Jurkat, Clone E6-1 (cell line): ENCODE measurements at places on chromosomes 12 and 14.

DNA sequence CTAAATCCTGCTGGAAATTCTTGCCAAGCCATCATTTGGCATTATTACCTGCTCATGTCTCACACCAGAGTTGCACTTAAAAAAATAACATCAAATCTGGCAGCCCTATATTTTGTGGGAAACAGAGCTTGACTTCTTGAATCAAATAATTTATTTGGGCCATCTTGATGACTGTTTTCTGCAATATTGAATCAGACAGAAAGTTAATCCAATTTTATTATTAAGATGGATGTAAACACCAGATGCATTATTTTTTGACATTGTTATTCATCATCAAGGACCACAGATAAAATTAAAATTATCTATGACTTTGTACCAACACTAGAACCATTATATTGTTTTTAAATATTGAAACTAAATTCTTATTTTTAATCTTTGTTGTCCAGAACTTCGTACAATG lies 132.9 kb downstream of the PTPRR start:
- DNase-seq, result no peak

GRCh38 chr12:9745199-9745598 lies 12.3 kb upstream of the CLECL1 start:
- DNase-seq, result no peak

GRCh38 chr14:83864106-83864505 lies 1665.8 kb upstream of the FLRT2 start:
- DNase-seq, result no peak

DNA sequence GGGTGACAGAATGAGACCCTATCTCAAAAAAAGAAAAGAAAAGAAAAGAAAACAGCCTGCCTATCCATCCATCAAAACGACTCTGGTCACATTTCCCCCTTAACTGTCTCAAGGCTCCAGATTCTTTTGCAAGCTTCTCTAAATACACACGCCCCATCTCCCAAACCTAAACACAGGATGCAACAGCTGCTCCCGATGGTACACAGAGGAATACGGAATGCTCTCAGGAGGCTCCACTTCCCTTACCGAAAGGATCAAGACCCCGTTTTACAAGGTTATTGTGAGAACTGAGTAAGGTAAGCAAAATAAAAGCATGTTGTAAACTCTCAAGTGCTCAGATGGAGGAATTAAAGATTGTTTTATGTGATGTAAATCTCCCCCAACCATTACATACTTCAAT lies 62.3 kb downstream of the NT5DC3 start:
- no peak for DNase-seq

GRCh38 chr12:51127050-51127729 lies 43.8 kb upstream of the CSRNP2 start:
- no peak for DNase-seq

- DNase-seq, result no peak
Observed at GRCh38 chr14:85960756-85961155, 430.8 kb downstream of the FLRT2 start.

- DNase-seq, result no peak
Observed at GRCh38 chr12:116150452-116150851, 127.0 kb downstream of the MED13L start.

DNA sequence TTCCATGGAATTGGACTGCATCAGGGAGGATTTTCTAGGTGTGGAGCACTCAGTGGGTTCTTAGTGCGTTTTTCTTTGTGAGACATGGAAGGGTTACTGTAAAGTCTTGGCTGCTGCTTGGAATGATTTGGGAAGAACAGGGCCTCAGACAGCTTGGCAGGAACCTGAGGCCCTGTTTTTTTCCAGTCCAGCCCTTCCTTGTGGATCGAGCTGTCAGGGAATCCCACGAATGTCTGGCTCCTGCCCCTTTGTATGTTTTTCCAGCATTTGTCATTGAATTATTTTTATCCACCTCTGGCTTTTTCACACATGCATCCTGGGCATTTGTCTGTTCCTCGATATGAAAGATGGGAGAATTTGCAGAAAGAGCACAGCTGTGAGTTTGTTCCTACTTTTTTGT lies 158.5 kb downstream of the TGFB3 start:
- DNase-seq, result no peak

DNA sequence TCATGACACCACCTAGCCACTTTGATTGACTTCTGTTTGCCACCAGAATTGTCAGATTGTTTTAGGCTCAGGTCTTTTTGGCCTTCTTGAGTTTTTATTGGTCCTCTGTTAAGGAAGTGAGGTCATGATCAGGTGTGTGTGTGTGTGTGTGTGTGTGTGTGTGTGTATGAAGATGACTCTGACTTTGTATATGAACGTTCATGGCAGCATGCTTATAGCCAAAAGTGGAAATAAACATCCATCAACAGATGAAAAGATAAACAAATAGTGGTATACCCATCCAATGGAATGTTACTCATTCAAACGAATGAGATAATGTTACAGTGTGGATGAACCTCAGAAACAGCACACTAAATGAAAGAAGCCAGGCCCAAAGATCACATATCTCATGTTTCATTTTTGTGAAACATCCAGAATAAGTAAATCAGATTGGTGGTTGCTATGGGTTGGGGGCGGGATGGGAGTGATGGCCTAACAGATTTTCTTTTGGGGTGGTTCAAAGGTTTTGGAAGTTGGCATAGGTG lies 258.6 kb downstream of the KTN1 start:
- no peak for DNase-seq

DNA sequence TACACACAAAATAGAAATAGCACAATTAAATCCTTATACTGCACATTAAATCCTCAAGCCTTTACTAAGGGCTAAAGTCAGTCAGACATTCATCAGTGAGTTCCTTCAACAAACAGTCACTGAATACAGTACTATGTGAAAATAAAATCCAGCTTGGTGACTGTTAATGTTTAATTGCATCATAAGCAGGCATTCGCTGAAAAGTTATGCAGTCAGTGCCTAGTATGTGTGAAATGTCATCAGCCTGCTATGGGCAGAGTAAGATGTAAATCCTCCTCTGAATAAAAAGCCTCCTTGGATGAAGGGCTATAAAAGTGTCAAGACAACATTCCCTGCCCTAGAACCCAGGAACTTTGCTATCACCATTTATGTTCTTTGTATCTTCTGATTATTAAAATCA lies 116.4 kb downstream of the PRICKLE1 start:
- no peak for DNase-seq

DNA sequence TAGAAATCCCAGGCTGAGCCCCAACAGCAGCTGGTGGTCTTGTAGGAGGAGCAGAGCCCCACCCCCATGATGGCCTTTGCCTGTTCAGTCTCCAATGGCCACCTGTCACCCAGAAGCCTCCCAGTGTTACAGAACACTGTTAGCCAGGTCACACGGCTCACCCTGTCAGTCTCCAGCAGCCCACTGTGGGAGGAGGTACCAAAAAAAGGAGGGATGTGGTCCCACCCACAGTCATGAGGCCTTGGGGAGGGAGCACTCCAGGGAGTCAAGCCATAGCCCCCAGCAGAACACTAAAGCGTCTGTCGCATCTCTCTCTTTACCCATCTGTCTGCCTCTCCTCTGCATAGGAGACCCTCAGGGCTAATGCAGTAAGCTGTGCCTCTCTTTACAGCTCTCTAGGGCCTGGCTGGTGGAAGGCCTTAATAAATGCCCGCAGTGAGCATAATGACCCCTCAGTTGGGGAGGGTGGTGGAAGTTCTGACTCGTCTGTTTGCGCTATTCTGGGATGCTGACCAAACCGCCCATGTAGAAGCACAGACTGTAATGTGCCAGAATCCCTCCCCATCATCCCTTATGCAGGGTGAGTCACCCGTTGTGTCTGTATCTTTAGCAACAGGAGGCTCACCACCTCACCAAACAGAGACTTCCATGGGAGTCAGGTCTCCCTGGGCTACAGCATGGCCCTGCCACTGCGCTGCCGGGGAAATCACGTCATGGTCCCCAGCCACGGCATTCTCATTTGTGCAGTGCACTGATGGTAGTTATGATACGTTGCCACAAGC lies 14.6 kb downstream of the C14orf132 start:
- no peak for DNase-seq

DNA sequence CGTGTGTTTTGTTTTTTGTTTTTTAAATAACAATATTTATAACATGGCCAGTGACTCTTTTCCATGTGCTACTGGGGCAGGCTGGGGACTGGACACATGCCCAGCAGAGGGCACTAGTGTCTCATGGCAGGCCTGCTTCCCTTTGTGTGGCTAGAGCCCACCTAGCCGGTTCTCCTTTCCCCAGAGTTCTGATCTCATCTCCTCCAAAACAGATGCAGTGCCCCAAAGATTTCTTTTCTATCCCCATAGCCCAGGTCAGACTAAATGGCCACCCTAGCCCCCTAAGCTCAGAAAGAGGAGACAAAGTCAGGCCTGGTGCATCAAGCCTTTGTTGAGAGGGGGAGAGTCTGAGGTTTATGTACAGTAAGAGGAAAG lies 21.2 kb downstream of the PRPF40B start:
- DNase-seq, result peak; percentile 61

DNA sequence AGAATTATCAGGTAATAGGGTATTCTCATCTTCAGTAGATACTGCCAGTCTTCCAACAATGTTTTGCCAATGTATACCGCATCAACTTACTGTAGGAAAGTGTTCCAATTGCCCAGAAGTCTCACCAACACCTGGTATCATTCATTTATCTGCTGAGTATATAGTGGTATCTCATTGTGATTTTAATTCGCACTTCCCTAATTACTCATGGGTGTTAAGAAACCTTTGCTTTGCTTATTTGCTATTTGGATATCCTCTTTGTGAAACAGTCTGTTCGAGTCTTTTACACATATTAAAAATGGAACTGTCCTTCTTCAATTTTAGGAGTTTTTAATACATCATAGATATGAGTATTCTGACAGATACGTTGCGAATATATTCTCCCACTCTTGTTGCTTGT lies 6.1 kb downstream of the TM7SF3 start:
- no peak for DNase-seq

- no peak for DNase-seq
Observed at GRCh38 chr12:114744285-114744684, 60.3 kb upstream of the TBX3 start.

DNA sequence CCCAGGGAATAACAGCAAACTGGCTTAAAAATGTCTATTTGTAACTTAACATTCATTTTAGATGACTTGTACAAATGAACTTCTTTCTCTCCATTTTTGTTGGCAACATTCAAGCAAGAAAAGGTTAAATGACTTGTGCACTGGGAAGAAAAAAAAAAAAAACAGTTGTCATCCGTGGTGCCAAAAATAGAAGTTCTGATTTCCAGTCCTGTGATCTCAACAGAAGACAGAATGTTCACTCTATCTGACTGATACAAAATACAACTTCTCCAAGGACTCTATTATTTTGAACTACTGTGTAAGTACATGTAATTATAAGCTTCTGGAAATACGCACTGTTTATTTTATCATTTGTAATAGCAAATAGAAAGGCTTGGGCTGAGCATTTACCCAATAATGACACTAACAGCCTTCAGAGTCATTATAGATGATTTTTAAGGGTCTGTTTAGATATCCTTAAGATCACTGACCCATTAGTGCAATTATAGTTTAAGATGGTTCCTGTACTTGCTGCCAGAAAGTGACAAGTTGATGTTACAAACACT lies 59.9 kb downstream of the LIN7A start:
- DNase-seq, result no peak

DNA sequence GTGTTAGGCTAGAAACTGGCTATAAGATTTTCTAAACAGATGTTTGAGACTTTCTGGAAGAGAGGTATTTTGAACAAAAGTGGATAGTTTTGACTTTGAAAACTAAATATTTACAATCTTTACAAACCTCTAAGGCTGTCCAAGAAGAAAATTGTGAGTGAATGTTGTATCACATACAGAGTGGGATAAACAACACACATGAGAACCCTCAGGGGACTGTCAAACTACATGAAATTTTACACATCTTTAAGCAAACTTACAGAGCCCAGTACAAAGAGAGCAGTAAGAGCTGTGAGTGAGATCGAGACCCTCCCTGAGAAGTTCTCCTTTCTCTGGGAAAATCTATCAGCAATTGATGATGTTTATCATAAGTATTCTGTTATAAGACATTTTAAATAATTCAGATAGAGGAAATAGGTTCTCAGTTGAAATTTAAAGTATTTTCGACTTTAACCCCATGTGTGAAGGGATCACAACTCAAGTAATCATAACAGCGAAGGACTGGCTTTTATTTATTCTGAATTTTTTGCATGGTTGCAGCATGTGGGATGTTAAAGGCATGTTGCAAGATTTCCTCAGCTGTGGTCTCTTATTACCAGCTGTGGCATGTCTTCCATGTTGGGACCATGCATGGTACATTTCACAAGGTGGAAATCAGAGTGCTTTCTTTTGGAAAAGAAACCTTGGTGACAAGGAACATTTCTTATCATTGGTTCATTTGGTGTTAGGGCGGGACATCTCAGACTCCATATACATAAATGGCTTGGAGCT lies 264.0 kb upstream of the PRICKLE1 start:
- no peak for DNase-seq

GRCh38 chr12:102364709-102365108 lies 115.7 kb downstream of the IGF1 start:
- DNase-seq, result no peak

DNA sequence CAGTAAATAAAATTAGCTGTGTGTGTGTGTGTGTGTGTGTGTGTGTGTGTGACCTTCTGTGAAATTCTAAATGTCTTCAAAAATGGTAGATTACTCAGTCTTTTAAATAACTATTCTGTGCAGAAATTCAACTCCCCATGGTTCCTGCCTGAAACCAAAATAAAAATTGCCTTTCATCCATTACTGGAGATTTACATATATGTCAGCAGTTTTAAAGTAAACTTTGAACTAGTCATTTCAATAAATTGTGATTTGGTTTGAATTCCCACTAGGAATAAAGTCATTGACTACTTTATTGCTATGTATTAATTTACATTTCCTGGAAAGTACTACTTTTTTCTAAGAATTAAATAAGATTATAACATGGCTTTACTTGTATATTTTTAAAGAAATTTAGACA lies 5.3 kb downstream of the ELK3 start:
- no peak for DNase-seq

DNA sequence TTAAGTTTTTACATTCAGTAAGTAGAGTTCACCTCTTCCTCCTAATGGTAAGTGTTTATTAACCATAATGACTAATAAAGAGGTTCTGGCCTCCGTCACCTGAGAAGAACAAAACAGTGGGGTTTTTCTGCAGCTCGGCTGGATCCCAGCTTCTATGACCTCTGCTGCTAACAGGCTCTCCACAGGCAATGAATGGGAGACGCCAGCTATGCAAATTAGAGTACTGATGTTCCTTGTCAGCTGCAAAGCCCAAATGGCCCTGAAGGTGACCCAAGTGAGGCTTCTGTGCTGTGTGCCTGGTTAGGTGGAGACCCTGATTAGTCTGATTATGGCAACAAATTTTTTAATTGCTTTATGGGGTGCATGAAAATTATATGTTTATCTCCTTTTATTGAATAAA lies 218.1 kb downstream of the APAF1 start:
- no peak for DNase-seq

DNA sequence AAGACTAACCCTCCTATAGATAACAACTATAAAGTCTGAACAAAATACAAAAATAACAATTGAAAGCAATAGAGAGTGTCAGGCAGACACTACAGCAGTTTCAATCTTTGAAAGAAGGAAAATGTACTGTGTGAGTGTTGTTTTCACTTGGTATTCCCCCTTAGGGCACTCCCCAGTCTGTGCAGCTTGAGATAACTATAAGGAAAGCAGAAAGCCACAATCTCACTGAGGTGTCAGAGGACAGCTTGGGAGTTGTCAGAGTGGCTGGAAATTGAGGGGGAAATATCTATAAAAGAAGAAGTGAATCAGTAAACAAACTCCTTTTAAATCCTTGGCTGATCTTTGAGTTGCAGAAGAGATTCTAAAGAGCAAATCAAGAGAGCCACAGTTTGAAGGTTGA lies 364.8 kb downstream of the NELL2 start:
- no peak for DNase-seq

- DNase-seq, result no peak
Observed at GRCh38 chr12:14532152-14532551, 35.5 kb downstream of the PLBD1 start.

GRCh38 chr14:25006961-25007795 lies 42.8 kb downstream of the STXBP6 start:
- DNase-seq, result no peak
